ENCODE measurements at places on chromosomes 1 and 21. TPM values are rescaled to one million over a fixed set of nuclear protein-coding genes. Genes with fewer than 3 reads are reported as not detected.

The INTS11 gene
- total RNA-seq, result 78.0 TPM

The IQCC gene
- 4.3 TPM for total RNA-seq

The FCRL4 gene
- total RNA-seq, result not detected

The S100A7A gene
- not detected for total RNA-seq

The TNFSF18 gene
- total RNA-seq, result 0.04 TPM

Data from hair follicular keratinocyte (primary cell).